ENCODE measurements at places on chromosomes 6 and 20. TPM values are rescaled to one million over a fixed set of nuclear protein-coding genes. Genes with fewer than 3 reads are reported as not detected.

DNA sequence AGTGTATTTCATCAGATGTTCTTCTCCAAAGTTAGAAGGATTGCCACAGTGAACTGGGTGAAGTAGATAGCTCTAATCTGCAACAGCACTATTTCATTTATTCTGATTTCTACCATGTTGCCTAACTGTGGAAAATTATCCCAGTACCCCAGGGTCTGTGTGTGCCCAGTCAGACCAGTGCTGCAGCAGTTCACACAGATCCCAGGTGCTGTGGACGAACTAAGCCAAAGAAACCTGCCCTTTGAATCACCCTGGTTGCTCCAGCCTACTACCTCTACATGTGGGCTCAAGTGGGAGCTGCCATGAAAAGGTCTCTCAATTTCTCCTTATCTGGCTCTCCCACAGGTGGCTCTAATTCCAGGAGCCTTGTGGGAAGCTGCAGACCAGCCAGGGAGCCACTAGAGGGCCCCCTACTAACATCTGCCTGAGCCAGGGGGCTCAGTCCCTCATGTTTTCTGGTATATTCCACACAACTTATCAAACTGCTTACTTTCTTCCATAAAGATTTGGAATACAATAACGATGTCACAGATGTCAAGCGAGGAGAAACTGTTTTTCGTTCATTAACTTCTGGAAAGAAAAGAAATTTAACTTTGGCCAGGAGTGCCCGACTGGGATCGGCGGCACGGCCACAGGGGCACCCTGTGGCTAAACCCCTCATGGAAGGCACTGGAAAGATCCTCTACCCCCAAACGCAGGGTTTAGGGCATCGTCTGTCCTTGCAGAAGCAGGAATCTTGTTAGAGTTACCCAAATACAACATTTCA lies 31.6 kb upstream of the LY86 start:
- DNase-seq: peak; percentile 80

DNA sequence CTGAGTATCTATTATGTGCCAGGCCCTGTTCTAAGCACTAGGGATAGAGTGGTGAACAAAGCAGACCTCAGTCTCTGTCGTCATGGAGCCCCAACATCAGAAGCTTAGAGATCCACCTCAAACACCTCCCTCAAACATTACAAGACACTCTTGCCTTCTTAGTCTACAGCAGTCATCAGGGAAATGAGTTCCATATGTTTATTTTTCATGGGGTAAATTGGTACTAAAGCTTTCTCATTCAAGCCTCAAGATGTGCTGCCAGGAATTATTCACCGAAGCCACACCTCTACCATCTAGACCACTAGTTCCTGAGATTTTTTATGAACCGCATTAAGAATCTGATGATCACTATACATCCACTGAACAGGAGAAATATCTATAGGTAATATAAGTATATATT lies 59.0 kb upstream of the TFB1M start:
- DNase-seq: no peak

The DDX43 gene
- 0.79 TPM for total RNA-seq

DNA sequence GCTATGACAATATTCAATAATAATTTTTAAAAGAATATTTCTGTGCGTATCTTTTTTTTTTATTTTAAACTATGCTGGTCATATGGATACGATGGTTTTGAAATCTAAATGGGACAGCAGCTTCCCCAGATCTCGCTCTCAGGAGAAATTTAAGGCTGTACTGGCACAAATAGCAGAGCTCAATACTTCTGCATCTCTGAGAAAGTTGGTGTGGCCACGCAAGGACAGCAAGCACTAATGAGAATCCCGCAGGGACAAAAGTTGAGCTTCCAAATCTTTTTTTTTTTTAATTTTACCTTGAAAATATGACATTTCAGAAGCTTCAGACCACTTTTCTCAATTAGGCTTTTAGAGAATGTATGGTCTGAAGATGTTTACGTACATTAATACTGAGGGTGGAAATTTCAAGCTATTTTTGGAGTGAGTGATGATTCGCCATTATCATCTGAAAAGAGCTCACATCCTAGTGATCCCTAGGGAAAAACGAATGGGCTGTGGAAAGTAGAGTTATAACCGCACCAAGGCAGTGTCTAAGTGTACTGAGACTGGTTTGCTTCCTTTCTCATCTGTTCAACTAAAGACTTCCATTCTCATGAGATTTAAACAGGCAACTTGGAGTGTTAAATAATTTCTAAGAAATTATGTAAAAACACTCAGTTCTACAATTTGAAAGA lies 840.0 kb downstream of the C6orf118 start:
- no peak for DNase-seq

The GRM1 gene
- under 0.01 TPM for total RNA-seq

The KPNA5 gene
- total RNA-seq: 14.5 TPM

GRCh38 chr6:128538763-128539162 lies 18.4 kb upstream of the PTPRK start:
- DNase-seq: no peak

DNA sequence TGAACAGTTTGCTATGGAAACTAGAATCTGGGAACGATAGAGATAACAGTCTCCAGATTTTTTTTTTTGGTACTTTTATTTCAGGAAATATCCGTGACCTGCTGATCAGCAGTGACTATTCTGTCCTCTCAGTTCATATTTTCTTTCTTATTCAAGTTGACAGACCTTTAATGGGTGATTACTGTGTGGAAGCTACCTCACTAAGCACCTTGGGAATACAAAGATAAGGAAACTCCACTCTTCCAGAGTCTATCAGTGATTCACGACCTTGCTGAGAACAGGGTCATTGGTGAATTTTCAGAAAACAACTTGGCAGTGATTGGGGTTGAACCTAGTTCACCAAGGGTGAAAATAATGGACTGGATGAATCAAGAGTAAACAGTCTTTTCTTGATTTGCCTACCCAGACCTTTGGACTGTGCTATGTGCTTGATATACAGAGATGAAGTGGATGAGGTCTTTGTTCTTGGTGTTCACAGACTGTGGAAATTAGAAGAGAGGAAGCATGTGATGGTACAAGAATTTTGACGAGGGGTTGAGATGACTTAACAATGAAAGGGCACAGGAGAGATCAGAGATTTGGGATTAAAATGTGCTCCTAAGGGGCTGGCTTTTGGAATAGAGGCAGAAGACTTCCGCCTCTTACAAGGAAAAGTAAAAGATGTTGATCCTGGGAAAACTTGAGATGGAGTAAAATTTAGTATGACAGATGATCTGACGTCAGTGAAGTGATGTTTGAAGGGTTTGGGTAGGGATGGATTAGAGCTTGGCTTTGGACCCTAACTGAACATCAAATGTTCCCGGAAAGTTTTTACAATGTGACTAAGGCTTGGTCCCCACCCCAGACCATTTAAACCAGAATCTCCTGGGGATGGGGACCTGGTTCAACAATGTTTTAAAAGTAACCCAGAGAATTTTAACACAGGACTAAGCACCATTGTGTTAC lies 1.2 kb downstream of the KAT14 start:
- peak; percentile 7 for DNase-seq

DNA sequence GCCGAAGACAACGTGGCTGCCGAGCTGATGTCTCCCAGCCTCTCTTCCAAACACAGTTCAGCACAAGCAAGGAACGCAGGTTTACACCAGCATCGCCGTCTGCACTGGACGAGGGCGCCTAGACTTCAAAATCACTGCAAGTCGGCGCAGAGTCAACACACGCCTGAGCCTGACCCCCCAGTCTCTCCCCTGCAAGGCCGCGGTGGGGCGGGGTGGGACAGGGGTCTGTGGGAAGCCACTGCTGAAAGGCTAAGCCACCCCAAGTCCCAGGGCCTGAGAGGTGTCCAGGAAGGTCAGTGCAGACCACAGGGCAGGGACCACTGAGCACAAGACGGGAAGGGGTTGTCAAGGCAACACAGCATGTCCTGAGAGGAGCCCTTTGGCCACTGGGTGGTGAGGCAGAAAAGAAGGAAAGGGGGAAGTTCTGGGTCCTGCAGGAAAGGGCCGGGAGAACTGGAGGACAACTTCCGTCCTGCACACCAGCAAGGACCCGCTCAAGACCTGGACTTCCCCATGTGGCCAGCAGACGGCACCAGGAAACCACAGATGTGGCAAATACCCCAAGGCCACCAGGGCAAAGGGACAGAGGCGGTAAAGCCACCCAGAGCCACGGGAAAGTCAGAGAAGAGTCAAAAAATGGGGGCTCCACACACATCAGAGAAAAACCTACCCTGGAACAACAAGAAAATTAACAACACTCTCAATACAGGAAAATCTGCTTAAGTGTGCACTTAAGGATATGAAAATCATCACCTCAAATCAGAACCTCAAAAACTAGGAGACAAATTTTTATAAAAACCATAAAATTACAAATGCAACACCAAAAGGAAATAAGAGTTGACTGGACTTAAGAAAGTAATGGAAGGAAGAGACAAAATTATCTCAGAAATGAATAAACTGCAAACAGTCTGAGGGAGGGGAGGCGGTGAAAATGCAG lies 84.8 kb downstream of the TAF4 start:
- DNase-seq: peak; percentile 48

DNA sequence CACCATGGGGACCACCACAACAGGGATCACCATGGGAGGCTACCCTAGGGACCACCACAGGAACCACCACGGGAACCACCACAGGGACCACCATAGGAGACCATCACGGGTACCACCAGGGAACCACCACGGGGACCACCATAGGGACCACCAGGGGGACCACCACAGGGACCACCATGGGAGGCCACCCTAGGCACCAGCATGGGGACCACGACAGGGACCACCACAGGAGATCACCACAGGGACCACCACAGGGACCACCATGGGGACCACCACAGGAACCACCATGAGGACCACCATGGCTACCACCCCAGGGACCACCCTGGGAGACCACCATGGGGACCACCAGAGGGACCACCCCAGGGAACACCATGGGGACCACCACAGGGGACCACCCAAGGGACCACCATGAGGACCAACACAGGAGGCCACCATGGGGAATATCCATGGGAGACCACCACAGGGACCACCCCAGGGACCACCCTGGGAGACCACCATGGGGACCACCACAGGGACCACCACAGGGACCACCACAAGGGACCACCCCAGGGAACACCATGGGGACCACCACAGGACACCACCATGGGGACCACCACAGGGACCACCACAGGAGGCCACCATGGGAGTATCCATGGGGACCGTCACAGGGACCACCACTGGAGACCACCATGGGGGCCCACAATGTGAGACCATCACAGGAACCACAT lies 67.6 kb upstream of the MPC1 start:
- no peak for DNase-seq

- no peak for DNase-seq
Measured at GRCh38 chr6:7198833-7199800, 91.4 kb downstream of the RREB1 start.

- no peak for DNase-seq
Measured at GRCh38 chr6:128412680-128413079, 107.7 kb downstream of the PTPRK start.

DNA sequence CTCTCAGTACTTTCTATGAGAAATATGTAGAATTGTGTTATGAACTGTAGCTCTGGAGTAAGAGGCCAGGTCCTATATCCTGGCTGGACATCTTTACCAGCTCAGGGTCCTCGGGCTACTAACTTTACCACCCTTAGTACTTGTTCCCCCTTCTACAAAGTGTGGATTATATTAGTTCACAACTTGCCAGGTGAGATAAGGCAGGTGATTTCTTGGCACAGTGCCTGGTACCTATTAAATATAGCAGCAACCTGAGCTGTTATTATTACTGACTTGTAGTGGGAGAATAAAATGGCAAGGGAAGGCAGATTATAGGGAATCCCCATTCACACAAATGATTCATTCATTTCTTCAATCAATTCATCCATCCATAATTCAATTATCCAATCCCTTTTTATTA lies 150.1 kb downstream of the DOK5 start:
- DNase-seq: no peak

Measured in lung microvascular endothelial cell (primary cell).